Activated T-helper 9 cell treated with anti-CD3 and anti-CD28 coated beads, Interleukin-2, amount 50 U/mL, for 16 hours (primary cell): ENCODE measurements at places on chromosomes 11 and 22.

DNA sequence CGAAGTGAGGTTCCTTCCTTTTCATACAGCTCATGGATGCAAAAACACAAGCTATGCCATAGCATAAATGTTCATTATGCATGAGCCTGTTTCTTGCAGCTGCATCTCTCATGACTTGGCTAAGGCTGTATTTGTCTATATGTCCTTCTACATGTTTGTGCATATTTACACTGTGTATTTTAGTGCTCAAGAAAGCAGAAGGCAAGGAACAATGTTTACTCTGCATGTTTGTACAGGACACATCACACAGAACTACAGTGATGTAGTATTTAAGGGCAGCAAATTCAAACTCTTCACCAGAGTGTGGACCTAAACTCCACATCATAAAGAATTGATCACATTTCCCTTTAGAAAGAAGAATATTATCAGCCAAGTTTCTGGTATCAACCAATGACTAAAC is 170.3 kb downstream of the CADM1 start:
- no peak for DNase-seq

GRCh38 chr11:35274909-35275785 is 136.2 kb downstream of the CD44 start:
- no peak for DNase-seq

DNA sequence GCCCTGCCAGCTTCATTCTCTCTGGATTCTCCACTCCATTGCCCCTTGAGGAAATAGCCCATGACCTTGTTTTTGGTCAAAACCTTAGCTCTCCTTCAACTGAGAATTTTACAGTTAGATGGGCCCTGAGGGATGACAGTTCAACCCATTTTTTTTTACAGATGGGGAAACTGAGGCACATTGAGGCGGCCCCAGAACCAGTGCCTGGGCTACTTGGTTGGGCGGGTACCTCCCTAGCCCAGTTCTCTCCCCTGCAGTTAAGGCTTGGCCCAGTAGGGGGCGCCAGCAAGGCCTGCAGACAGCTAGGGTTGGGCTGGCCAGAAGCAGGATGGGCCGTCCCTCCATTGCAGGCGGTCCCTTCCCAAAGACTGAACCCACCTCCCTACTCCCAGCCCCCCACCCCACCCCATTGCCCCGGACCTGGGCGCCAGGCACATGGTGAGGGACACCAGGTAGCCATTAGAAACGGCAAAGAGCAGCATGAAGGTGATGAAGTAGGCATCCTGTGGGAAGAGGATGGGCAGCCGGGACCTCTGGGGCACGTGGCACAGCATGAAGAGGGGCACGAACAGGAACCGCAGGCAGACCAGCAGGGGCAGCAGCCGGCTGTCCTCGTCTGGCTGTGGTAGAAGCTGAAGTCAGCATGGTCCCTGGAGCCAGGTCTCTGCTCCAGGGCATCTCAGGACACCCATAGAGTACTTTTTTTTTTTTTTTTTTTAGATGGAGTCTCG is 7.6 kb downstream of the SLC29A2 start:
- peak; percentile 57 for DNase-seq

DNA sequence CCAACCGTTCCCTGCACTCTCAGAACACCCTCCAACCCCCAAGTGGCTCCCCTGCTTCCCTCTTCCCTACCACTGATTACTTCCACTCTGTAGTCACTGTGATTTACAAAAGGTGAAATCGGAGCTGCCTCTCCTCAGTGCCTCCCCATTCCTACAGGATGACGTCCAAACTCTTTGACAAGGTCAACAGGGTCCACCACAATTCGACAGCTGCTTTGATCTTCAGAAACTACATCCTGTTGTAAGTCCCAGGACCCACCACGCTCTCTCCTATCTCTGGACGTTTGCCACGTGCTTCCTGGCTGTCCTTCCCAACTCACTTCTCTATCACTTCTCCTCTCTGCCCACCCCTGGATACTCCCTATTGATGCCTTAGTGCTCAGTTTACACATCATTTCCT is 85.0 kb upstream of the EIF3D start:
- DNase-seq = no peak

GRCh38 chr22:44284711-44285110 is 28.0 kb downstream of the SHISAL1 start:
- DNase-seq = no peak

- no peak for DNase-seq
Measured at GRCh38 chr22:44412136-44412731, 85.8 kb downstream of the RTL6 start.

DNA sequence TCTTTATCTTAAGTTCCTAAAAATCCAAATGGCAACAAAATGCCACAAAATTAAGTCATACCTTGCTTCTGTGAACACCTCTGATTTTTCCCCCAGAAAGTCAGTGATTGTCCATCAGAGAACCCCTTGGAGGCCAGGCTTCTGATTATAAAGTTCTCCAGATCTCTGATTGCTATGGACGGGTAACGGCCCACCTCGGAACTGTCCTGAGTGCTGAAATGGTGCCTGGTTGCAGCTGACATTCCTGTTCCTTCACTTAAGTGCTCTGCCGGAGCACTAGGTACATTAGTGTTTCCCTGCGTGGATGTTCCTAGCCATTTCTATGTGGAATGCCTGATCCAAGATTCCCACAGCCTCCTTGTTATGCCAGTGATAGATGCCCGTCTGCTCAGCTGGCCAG is 85.0 kb downstream of the CHST1 start:
- no peak for DNase-seq

DNA sequence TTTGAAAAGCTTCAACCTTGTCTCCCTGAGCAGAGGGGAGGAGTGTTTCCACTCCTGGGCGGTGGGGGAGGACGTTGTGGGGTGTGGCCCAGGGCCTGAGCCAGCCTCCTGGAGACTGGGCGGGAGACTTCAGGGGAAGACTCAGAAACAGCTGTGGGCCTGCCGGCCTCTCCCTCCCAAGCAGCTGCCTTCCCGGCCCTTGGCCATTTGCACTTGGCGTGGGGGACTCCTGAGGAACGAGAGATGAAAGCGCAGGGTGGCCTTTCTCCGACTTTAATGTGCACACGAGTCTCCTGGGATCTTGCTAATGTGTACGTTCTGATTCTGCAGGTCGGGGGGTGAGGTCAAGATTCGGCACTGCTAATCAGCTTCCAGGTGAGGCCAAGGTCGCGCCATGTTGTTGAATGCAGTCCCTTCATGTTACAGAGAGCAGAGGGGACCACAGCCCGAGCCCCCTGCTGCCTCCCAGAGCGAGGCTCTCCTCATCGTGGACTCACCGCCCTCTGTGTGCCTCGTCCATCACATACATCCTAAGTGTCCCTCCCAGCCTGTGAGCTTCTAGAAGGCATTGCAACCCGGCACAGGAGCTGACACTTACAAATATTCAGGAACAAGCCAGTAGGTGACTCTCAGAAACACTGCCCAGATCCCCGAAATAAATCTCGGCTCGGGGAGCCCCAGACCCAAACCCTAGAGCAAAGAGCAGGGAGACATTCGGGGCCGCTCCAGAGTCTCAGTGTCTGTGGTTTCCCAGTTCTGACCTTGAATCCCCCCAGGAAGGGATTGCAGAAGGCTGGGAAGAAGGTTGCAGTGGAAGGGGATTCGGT is 7.7 kb downstream of the LIF start:
- no peak for DNase-seq
